ENCODE measurements at places on chromosomes 6 and 20.

GRCh38 chr20:8917084-8917483 is 151.8 kb upstream of the PLCB4 start:
- no peak for DNase-seq

GRCh38 chr6:21613809-21614208 is 20.3 kb downstream of the SOX4 start:
- no peak for DNase-seq

- DNase-seq: peak; percentile 93
Observed at GRCh38 chr6:1287103-1287591, 24.8 kb upstream of the FOXQ1 start.

DNA sequence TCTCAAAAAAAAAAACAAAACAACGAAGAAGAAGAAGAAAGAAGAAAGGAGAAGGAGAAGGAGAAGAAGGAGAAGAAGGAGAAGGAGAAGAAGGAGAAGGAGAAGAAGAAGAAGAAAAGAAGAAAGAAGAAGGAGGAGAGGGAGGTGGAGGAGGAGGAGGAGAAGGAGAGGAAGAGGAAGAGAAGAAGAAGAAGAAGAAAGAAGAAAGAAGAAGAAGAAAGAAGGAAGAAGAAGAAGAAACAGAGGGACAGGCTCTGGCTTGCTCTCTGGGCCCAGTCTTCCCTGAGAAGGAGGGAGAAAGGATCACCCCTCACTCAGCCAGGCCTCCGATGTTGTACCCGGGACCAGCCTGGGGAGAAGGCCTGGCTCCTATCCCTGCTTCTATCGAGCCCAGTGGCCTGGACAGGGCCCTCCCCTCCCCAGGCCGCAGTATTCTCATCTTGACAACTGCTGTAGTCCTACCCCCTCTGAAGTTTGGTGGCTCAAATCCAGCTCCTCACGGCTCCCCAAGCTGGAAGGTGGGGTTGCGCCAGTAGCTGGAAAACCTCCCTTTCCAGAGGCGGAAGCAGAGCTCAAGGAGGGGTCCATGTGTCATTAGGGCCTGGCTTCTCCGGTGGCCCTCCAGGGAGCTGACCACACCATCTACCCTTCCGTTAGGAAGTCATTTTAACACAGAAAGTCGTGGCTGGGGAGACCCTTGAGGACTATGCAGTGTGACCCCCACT is 18.9 kb downstream of the C6orf132 start:
- peak; percentile 12 for DNase-seq

DNA sequence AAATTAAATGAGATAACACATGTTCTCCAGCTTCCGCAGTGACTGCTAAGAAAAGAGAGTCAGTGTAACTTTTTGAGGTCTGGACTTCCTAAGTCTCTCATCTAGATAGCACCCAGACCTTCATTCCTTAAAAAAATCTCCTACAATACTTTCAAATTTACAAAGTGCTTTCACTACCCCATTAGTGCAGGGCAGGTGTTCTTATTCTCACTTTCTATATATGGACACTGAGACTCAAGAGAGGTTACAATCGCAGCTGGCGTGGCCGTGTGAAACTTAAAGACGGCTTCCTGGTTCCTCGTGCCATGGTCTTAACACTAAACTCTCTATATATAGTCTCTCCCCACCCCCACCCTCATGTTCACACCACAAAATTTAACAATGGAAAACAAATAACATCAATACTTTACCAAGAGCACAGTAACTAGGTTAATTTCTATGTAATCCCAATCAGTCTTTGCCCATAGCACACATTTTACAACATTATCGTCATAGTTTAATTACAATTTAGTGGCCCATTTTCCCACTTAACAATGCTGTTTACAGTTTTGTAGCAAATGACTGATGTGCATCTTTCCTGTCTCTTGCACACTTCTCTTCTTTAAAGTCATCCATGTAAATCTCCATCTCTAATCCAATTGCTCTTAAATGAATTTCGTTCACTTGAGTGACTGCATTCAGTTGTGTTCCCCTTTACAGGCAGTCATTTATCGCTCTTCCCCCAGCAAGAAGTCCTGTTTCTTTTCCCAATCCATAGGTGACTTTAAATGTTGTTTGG is 78.8 kb upstream of the ARID1B start:
- DNase-seq: no peak

- no peak for DNase-seq
Observed at GRCh38 chr6:88561954-88562315, 395.8 kb upstream of the CNR1 start.

- DNase-seq: peak; percentile 44
Observed at GRCh38 chr6:163806755-163807499, 392.4 kb downstream of the QKI start.

- peak; percentile 84 for DNase-seq
Observed at GRCh38 chr6:139515511-139515910, 141.1 kb upstream of the CITED2 start.

GRCh38 chr6:135233686-135234491 is 52.8 kb downstream of the MYB start:
- DNase-seq: no peak

GRCh38 chr6:45388328-45388727 is 10.6 kb upstream of the SUPT3H start:
- peak; percentile 68 for DNase-seq

- peak; percentile 44 for DNase-seq
Observed at GRCh38 chr6:71012866-71013469, 56.1 kb upstream of the B3GAT2 start.

GRCh38 chr6:36109092-36109491 is 21.2 kb upstream of the MAPK13 start:
- no peak for DNase-seq

- peak; percentile 100 for DNase-seq
Observed at GRCh38 chr6:75205776-75206575, at the start of gene COL12A1. Gene COL12A1 (minus strand): TSS chr6:75206053. CDS start chr6:75202792, 3,261 bp downstream.

All from AG10803 (cell line).